Thymus (tissue), 14 donors: ENCODE measurements at places on chromosomes 6 and 20.

GRCh38 chr6:117619178-117619577 is 16.9 kb upstream of the GOPC start:
- H3K4me1 ChIP-seq = no peaks in the 10 kb centered on the region
- H3K4me3 ChIP-seq = no peak overlapping the region
- H3K27ac ChIP-seq = no peak overlapping the region
- H3K27me3 ChIP-seq = no peaks in the 10 kb centered on the region
- H3K36me3 ChIP-seq = no peaks in the 10 kb centered on the region

GRCh38 chr20:62479656-62480055 is 3.9 kb upstream of the GATA5 start:
- peaks cover 83% of the 10 kb centered on the region for H3K27me3 ChIP-seq
- H3K36me3 ChIP-seq = no peaks in the 10 kb centered on the region
- H3K4me1 ChIP-seq = no peaks in the 10 kb centered on the region
- H3K4me3 ChIP-seq = no peak overlapping the region
- DNase-seq = no peak

GRCh38 chr6:149332602-149333265 is 15.2 kb downstream of the TAB2 start:
- no peak for DNase-seq
- H3K4me3 ChIP-seq = no peak overlapping the region
- H3K27ac ChIP-seq = no peak overlapping the region
- H3K4me1 ChIP-seq = no peaks in the 10 kb centered on the region
- H3K27me3 ChIP-seq = no peaks in the 10 kb centered on the region

- H3K36me3 ChIP-seq = peaks cover 4% of the 10 kb centered on the region
- no peak for DNase-seq
- no peaks in the 10 kb centered on the region for H3K27me3 ChIP-seq
- H3K4me3 ChIP-seq = no peak overlapping the region
- H3K4me1 ChIP-seq = peaks cover 3% of the 10 kb centered on the region
These were observed 49.5 kb upstream of the TULP4 start for GRCh38 chr6:158262755-158263154.

DNA sequence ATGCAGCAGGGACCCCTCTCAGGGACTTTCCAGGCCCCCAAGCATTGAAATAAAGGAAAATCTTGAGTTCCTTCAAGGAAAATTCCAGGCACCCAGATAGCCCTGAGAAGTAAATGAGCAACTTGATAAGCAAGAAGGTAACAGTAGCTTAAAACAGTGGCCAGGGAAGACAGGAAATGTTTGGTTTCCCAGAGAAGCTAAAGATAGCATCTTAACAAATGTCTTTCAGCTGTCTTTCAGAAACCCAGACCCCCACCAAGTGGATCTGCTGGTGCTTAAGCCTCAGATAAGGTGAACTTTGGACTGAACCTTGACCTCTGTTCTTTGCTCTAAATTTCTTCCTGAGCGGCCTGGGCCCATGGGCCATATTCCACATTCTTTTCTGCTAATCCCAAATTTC is 117.8 kb upstream of the CST7 start:
- no peak overlapping the region for H3K4me3 ChIP-seq
- no peaks in the 10 kb centered on the region for H3K27me3 ChIP-seq
- no peak for DNase-seq

DNA sequence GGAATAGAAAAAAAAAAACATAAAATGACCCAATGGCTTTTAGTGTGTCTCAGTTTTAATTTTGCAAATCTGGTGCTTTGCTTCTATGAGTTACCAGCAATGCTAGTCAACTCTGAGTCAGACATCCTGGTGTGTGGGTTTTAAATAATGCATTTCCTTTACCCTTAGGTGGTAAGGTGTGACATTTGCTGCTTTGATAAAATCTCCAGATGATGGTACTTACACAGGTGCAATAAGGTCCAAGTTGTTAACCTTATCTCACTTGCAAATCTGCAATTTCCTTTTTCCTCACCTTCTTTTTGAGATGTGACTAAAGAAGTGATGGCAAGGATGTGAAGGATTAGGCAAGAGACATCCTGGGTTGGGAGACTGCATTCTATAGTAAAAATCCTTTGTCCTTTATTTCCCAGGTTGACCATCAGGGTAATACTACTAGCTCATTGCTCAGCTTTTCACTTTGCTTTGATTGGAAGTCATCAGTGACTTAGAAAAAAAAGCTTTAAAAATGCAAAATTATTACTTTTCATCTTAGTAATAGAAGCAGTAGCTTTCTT is 818.5 kb upstream of the FLRT3 start:
- no peaks in the 10 kb centered on the region for H3K36me3 ChIP-seq
- peaks cover 5% of the 10 kb centered on the region for H3K4me1 ChIP-seq
- no peak overlapping the region for H3K27ac ChIP-seq
- H3K27me3 ChIP-seq = no peaks in the 10 kb centered on the region

DNA sequence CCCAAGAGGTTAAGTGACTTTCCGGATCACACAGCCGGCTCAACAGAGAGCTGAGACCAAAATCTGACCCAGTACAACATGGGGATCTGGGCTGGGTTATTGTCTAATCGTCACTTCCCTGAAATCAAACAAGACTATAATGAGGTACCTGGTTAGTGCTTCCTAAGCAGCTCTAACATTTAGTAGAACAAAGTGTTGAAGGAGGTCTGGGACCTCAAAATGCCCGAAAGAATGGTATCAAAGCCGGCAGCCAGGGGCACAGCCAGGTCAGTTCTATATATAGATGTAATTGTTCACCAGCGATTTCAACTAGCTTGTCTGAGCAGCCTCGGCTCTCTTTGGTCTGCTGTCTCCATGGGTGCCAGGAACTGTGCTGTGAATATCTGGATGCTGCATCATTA is 245.5 kb upstream of the ECI2 start:
- H3K27ac ChIP-seq = no peak overlapping the region
- H3K4me1 ChIP-seq = no peaks in the 10 kb centered on the region
- no peaks in the 10 kb centered on the region for H3K27me3 ChIP-seq
- no peaks in the 10 kb centered on the region for H3K36me3 ChIP-seq
- no peak for DNase-seq

GRCh38 chr6:29628419-29629281 is 4.3 kb downstream of the GABBR1 start:
- H3K36me3 ChIP-seq = no peaks in the 10 kb centered on the region
- peak; percentile 28 for DNase-seq
- peak overlapping the region; percentile 37 for H3K4me3 ChIP-seq
- no peak overlapping the region for H3K27ac ChIP-seq

DNA sequence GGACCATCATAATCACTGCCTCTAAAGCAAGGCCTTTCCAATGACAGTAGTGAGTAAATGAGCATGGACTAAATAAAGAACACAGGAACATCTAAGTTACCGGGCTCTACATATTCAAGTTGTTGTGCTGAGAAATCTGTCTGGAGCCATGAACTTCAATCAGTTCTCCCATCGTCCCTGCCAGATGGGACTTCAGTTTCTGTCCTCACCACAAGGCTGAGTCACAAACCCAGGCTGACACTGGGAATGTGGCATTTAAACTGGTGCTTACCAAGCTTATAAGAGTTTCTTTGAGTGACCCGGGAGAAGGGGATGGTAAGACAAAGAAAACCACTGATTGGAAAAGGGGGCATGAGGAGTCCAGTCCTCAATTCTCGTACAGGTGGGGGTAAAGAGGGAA is 497.0 kb downstream of the MAFB start:
- no peak overlapping the region for H3K4me3 ChIP-seq
- H3K36me3 ChIP-seq = no peaks in the 10 kb centered on the region
- no peaks in the 10 kb centered on the region for H3K4me1 ChIP-seq
- H3K27me3 ChIP-seq = no peaks in the 10 kb centered on the region

DNA sequence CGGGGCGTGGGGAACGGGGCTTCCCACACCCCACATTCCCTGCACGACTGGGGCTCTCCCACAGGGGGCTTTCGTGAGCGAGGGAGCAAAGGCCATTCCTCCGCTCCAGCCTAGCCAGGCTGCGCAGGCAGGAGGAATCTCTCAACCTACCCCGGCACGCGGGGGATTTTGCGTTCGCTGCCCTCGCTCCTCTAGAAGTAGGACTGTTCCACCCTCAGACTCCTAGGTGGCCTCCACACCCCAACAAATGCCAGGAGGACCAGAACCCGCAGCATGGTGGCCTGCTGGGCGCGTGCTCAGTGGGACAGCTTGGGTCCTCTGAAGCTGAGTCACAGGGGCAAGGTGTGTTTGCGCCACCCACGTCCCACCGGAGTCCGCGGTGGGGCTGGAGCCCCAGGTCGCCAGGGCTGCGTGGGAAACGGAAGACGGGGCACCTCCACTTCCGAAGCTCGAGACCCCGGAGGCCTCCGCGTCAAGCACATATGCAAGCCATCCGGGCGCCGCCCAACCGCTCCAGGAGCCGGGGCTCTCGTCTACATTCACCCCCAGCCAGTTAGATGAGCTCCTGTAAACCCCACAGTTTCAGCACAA is 1938.5 kb upstream of the DEFB115 start:
- DNase-seq = no peak
- no peak overlapping the region for H3K27ac ChIP-seq
- H3K36me3 ChIP-seq = no peaks in the 10 kb centered on the region
- no peaks in the 10 kb centered on the region for H3K27me3 ChIP-seq
- H3K4me3 ChIP-seq = no peak overlapping the region

- no peak overlapping the region for H3K4me3 ChIP-seq
- no peaks in the 10 kb centered on the region for H3K27me3 ChIP-seq
- H3K36me3 ChIP-seq = no peaks in the 10 kb centered on the region
- H3K4me1 ChIP-seq = no peaks in the 10 kb centered on the region
- no peak for DNase-seq
These were observed 28.5 kb upstream of the PAK5 start for GRCh38 chr20:9867196-9867980.

DNA sequence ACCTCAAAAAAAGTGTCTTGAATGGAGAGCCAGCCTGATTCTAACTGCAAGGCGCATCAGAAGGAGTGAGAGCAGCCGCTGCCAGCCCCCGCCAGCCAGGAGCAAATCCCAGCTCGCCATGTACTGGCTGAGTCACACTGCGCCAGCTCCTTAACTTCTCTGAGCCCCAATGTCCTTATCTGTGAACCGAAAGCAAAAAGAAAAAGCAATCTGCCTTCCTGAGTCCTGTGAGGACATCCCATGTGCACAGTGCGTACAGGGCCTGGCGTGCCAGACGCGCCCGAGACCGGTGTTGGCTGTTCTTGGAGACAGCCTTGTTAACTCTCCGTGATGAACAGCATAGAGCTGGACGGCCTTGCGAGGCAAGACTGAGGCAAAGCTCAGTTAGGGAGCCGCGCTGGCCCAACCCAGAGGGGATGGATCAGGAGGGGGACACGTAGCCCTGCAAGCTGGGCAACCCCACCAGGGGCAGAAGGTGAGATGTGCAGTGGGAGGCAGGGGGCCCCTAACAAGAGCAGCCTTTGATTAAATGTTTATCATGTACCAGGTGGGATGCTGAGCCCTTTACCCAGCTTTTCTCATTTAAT is 122.7 kb downstream of the AGPAT4 start:
- no peaks in the 10 kb centered on the region for H3K27me3 ChIP-seq
- H3K4me3 ChIP-seq = no peak overlapping the region
- DNase-seq = no peak
- H3K27ac ChIP-seq = no peak overlapping the region

GRCh38 chr6:163554663-163555062 is 140.1 kb downstream of the QKI start:
- no peaks in the 10 kb centered on the region for H3K4me1 ChIP-seq
- peaks cover 4% of the 10 kb centered on the region for H3K36me3 ChIP-seq
- no peak for DNase-seq
- H3K4me3 ChIP-seq = no peak overlapping the region

DNA sequence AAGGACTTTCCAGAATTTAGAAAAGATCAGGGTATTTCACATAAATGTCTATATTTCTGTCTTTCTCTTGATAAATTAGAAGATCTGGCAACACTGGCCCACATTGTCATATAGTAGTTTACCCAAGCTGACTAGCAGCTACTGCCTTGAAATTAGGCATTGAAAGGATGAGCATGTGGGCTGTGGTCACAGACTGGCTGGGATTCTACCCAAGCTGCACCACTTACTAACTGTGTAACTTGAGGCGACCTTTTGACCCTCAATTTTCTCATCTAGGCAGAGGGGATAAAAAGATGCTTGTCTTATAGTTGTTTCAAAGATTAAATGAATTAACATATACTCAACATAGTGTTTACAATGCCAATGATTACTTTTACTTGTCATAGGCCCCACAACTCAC is 152.7 kb upstream of the BMP2 start:
- H3K4me1 ChIP-seq = no peaks in the 10 kb centered on the region
- H3K27me3 ChIP-seq = no peaks in the 10 kb centered on the region
- no peaks in the 10 kb centered on the region for H3K36me3 ChIP-seq
- H3K27ac ChIP-seq = no peak overlapping the region

- H3K4me3 ChIP-seq = no peak overlapping the region
- H3K4me1 ChIP-seq = no peaks in the 10 kb centered on the region
- H3K36me3 ChIP-seq = no peaks in the 10 kb centered on the region
- H3K27ac ChIP-seq = no peak overlapping the region
- DNase-seq = no peak
- H3K27me3 ChIP-seq = no peaks in the 10 kb centered on the region
These were observed 224.2 kb downstream of the NFATC2 start for GRCh38 chr20:51318058-51318949.

- H3K27me3 ChIP-seq = no peaks in the 10 kb centered on the region
- no peak for DNase-seq
- no peak overlapping the region for H3K27ac ChIP-seq
- no peak overlapping the region for H3K4me3 ChIP-seq
These were observed 70.4 kb downstream of the ENPP1 start for GRCh38 chr6:131877999-131878789.

DNA sequence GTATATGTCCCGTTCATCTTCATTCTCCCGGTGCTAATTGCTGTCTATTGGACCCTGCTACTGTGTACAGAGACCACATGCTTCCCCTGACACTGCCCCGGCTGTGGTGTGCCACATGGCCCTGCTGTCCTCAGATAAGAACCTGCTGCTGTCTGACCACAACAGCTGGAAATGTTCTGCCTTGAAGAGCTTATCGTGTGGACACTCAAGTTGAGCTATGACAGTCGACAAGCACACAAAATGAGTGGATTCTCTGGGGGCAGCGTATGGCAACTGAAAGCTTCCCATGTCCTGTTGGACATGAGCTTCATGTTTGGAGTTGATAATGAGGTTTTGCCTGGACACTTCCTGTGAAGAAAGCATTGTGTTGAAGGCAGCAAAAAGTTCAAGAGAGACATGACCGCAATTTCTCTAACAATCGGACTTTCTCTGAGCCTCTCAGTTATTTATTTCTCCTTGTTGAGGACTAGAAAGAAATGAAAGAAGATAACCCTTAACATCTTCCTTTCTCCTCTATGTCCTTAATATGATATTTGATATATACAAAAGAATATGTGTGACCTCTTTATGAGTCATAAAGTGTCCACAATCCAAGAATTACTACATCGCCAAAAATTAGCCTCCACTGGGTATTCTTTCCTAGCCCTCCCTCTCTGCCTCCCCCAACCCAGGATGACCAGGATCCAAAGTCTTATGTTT is 187.1 kb upstream of the TCF21 start:
- H3K4me1 ChIP-seq = no peaks in the 10 kb centered on the region
- no peaks in the 10 kb centered on the region for H3K27me3 ChIP-seq
- H3K4me3 ChIP-seq = no peak overlapping the region
- H3K27ac ChIP-seq = no peak overlapping the region
- DNase-seq = no peak
- no peaks in the 10 kb centered on the region for H3K36me3 ChIP-seq

- no peak for DNase-seq
- no peaks in the 10 kb centered on the region for H3K27me3 ChIP-seq
- H3K4me1 ChIP-seq = no peaks in the 10 kb centered on the region
- no peak overlapping the region for H3K4me3 ChIP-seq
- H3K36me3 ChIP-seq = no peaks in the 10 kb centered on the region
- no peak overlapping the region for H3K27ac ChIP-seq
These were observed 260.0 kb downstream of the C6orf118 start for GRCh38 chr6:165049362-165049761.
